ENCODE measurements at places on chromosomes 11 and 22. TPM values are rescaled to one million over a fixed set of nuclear protein-coding genes. Genes with fewer than 3 reads are reported as not detected.

- no peak for DNase-seq
Observed at GRCh38 chr11:33529461-33529860, 171.2 kb downstream of the C11orf91 start.

Gene F2
- not detected for total RNA-seq

Gene TUB
- 12.9 TPM for total RNA-seq

- DNase-seq = no peak
Observed at GRCh38 chr11:119936426-119936825, 201.5 kb downstream of the TRIM29 start.

GRCh38 chr11:128318856-128319474 is 268.4 kb downstream of the ETS1 start:
- no peak for DNase-seq

Gene PPP1CA
- 56.2 TPM for total RNA-seq

DNA sequence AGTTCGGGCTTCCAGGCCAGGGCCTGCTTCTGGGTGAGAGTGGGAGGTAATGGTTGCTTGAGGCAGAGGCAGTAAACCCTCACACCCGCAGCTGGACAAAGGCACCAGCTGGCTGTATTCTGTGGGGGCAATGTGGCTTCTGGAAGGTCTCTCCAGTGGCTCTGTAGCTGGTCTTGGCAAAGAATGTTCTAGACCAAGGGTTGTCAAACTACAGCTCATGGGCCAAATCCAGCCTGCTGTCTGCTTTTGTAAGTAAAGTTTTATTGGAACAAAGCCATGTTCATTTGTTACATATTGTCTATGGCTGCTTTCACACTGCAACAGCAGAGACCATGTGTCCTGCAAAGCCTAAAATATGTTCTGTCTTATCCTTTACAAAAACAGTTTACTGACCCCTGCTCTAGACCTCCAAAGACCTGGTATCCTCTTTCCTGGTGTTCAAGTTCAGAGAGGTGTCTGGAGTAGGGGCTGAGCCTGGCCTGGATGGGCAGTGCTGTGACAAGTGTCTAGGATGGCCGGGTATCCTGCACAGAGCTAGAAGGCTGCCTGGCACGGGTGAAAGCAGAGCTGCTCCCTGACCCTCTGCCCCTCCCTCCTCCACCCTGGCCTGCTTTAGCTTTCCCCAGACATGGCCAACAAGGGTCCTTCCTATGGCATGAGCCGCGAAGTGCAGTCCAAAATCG is 3.4 kb downstream of the TAGLN start:
- no peak for DNase-seq

Gene C2CD2L
- 12.1 TPM for total RNA-seq

GRCh38 chr11:112689851-112690250 is 271.4 kb upstream of the NCAM1 start:
- DNase-seq = no peak

- DNase-seq = no peak
Observed at GRCh38 chr11:88799771-88800500, 265.8 kb downstream of the GRM5 start.

DNA sequence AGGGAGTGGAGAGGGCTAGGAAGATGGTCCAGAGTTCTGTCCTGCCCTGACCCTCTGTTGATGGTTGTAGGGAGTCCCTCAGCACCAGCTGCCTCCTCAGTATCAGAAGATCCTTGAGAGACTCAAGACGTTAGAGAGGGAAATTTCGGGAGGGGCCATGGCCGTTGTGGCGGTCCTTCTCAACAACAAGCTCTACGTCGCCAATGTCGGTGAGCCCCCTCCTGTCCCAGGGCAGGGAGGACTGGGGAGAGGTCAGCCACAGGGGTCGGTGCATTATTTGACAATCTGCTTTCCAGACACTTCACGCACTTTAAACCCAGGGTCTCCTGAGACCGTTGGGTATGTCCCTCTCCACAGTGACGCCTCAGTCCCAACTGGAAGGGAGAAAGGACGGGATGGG is 18.1 kb downstream of the TAB1 start:
- no peak for DNase-seq

DNA sequence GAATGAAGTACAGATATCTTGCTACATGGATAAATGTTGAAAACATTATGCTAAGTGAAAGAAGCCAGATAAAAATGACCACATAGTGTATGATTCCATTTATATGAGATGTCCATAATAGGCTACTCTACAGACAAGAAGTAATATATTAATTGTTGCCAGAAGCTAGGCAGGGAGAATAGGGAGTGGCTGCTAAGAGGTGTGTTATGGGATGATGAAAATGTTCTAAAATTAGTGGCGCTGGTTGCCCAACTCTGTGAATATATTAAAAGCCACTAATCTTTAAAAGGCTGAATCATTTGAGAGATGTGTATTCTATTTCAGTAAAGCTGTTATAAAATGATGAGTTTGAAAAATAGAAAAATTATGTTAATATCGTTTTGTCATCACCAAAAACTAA is 144.4 kb downstream of the NCAM1 start:
- no peak for DNase-seq

- peak; percentile 49 for DNase-seq
Observed at GRCh38 chr11:104254347-104254746, 90.4 kb upstream of the PDGFD start.

Gene LINC01488
- not detected for total RNA-seq

GRCh38 chr11:8531312-8531711 is 62.7 kb downstream of the STK33 start:
- DNase-seq = no peak

GRCh38 chr11:72573072-72573854 is 101.0 kb downstream of the PDE2A start:
- DNase-seq = peak; percentile 54

DNA sequence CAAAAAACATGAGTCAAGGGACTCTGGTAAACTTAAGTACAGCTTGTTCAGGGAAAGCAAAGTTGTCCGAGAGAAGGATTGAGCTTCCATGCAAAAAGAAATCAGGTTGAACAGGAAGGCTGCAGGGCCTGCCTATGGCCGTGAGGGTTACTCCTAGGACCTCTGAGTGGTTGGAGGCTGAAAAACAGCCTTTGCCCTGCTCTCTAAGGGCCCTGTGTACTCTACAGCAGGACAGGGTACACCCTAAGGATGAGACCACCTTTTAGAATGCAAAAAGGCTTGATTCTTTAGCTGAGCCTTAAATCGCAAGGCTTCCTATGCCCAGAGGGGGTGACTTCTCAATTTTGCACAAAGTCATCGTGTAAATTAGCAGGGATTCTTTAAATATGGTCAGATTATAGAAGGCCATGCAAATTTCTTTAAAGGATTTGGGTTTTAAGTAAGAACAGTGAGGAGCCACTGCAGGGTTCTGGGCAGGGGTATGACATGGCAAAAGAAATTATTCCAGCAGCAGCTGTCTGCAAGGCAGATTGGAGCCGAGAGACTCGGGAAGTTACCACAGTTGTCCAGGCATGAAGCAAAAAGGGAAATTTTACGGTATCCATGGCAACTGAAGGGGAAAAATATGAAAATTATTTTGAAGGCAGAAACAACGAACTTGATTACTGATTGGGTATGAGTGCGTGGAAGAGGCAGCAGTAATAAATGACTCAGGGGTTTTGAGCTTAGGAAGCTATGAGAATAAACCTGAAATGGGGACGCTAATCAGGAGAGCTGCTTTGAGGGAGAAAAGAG is 91.8 kb downstream of the FAM76B start:
- DNase-seq = no peak

GRCh38 chr11:30015725-30016412 is 961 bp downstream of the KCNA4 start:
- no peak for DNase-seq

Gene NCAM1
- total RNA-seq = 84.7 TPM

DNA sequence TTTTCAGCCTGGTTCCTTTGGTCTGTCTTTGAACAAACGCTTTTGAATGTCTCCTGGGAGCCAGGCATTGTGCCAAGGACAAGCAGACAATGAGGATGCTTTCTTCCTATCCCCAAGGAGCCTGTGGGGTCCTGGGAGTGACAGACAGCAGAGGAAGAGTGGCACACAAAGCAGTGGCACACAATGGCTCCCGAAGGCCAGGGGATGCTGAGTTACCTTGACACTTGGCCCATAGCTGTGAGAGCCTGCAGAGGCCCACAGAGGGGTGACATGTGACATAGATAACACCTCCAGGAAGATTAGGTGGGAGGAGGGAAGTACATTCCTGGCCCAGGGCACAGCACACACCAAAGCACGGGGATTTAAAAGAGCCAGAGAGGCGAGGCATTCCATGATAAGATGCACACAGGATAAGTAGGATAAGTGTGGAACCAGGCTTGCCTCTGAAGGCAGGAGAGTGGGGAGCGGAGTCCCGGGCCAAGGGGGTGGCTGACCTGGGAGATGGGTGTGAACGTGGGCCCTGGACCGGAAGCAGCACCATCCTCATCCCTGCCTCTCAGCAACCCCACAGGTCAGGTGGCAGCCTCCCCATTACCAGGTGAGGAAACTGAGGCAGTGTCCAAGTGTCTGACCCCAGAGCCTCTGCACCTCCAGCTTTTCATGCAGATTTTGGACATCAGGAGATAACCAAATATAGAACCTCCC is 6.3 kb downstream of the UPB1 start:
- no peak for DNase-seq

DNA sequence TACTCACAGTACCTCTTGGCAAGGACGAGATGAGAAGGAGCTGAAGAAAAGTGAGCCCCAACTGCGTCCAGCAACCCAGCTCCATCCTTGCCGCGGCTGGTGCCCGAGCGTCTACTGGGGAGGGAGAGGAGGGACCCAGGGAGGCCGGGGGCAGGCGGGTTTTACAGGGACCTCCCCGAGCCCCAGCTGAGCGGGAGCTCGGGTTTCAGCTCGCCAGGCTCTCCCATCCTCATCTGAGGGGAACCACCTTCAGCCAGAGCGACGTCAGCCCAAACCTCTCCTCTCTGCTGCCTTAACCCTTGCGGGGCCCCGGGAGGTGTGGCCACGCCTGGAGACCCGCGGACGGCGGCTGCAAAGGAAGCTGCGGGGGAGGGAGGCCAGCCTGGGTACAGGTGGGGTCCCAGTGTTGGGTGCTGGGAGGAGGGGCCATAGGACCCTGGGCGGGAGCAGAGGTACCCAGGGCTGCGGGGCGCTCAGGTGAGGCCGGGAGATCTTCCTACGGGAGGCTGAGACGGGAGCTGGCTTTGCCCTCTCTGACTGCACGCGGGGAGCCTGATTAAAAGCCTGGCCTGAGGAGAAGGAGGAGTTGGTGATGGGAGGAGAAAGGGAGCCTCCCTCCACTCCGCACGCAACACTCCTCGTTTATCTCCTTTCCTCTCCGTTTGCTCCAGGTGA is at the start of gene PAMR1:
TSS of gene PAMR1 (minus strand) at position 116 of the 675 bp plus-strand sequence. CDS start at position 85, 31 bp downstream.
- DNase-seq = peak; percentile 76

GRCh38 chr22:36277482-36278291 is 24.8 kb downstream of the APOL1 start:
- DNase-seq = peak; percentile 74

DNA sequence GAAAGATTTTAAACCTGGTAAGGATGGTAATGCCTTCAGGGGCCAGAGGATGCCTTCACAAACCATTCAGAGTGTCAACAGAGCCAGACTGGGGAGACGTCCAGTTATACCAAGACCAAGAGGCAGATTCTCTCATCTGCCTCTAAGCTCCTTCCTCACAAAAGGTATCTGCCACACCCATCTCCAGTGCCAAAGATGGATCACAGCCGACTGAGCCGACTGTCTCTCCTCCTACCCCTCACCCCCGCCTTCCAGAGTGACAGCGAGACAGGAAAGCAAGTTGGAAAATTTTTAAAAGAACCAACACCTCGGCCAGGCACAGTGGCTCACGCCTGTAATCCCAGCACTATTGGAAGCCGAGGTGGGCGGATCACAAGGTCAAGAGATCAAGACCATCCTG is 79.1 kb upstream of the AKIP1 start:
- no peak for DNase-seq

- DNase-seq = no peak
Observed at GRCh38 chr22:17563936-17564391, 666 bp downstream of the SLC25A18 start.
